ENCODE measurements at places on chromosomes 5 and 9.

GRCh38 chr5:79001471-79001870 is 16.4 kb upstream of the ARSB start:
- no peak for DNase-seq

- DNase-seq = no peak
Observed at GRCh38 chr5:95931079-95931833, 30.4 kb downstream of the ELL2 start.

DNA sequence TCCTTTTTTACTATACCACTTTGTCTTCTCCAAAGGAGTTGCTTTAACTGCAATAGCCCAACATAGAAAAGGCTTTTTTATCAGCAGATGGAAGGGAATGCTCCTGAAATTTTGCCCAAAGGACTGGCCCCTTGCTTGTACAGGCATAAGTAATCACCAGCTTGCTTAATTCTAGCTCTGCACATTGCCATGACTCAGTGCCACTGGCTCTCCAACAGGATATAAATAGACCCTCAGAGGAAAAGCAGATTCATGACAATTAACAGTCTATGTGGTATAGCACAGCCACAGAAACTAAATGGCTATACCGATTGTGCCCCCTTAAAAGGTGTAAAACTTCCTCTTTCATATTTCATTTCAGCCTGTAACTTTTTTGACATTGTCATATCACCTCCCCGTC is 227.0 kb downstream of the ZNF608 start:
- DNase-seq = no peak

DNA sequence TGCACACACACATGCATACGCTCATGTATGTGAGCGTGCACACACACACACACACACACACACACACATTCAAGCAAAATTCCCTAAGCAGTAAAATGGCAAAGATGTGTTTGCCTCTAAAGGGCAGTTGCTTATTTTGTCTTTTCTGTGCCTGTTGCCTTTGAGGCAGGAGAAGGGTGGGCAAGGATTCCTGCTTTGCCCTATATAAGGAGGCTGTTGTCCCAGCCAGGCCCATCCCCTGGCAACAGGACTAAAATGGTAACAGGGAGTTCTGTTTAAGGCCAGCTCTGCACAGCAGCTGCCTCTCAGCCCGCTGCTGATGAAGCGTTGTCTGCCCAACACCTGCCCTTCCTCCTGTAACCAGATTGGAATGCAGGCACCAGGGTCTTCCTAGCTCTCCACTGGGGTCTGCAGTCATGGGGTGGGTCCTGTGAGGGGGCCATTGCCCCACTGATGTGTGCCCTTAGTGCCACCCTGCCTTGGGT is 64.4 kb downstream of the PPARGC1B start:
- DNase-seq = no peak

DNA sequence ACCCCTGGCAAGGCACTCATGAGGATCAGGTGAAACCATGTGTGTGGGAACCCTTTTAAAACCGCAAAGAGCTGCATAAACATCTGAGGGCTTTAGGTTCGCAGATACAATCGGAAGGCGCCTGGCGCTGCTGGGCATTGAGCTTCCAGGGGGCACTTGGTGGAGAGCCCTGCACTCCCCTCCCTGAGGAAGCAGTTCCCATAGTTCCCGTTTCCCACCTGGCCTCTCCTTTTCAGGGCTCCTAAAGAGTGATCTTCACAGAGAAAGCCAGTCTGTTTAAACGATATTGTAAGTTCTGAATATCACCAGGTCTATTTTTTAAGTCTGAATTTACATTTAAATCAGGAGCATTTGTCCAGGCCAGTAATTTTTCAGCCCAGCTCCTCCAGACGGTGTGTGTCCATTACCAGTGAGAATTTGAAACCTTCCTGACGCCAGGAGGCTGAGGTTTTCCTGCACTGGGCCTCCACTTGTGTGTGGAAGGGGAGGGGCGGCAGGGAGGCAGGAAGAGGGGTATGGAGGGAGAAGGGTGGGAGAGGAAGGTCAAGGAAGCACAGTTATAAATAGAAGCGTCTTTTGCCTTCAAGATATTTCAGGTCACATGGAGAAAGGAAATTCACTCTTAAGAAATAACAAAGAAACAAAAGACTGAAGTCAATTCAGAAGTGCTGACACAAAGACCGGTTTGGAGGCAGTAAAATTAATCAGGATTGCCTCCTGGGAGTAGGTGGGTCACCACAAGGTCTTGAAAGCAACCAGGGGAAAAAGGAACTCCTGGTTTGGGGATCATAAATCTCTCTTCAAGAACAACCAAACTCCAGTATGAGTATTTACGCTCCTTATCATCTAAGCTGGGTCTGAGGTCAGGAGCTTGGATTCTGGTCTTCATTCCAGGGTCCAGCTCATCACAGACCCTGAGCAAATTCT is 14.3 kb upstream of the MGAT1 start:
- DNase-seq = no peak

Data from H9 (cell line).